ENCODE measurements at places on chromosomes 13 and 19. TPM values are rescaled to one million over a fixed set of nuclear protein-coding genes. Genes with fewer than 3 reads are reported as not detected.

GRCh38 chr19:1749373-1750342 lies 3.6 kb upstream of the ONECUT3 start:
- no peak for DNase-seq

CALR3 gene
- not detected for total RNA-seq

- DNase-seq = no peak
These were observed 55.8 kb downstream of the PEPD start for GRCh38 chr19:33465834-33466233.

MRPL4 gene
- total RNA-seq = 64.6 TPM

- no peak for DNase-seq
These were observed 39.2 kb upstream of the FGF14 start for GRCh38 chr13:102441085-102441484.

GRCh38 chr19:39196860-39197562 lies at the start of gene NCCRP1:
Gene NCCRP1 (plus strand): TSS chr19:39196964. CDS start chr19:39196983, 19 bp downstream.
- DNase-seq = no peak

- DNase-seq = peak; percentile 51
These were observed 757 bp downstream of the CCDC124 start for GRCh38 chr19:17933414-17934129.

ZNF382 gene
- 6.3 TPM for total RNA-seq

DNA sequence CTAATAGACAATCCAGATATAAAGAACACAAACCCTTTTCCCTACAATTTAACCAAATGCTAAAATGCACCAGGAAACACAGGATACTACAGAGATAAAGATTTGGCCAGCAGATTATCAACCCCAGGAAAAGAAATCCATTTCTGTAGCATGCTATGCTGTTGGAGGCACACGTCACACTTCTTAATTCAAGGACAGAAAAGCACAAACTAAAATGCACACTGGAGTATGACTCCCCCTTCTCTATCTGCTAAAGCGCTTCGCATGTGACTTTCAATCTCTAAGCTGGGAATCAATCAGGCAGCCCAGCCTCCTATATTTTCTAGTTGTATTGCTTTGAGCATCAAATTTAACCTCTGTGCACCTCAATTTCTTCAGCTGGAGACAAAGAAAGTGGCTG lies 22.2 kb downstream of the ABCC4 start:
- no peak for DNase-seq

DNA sequence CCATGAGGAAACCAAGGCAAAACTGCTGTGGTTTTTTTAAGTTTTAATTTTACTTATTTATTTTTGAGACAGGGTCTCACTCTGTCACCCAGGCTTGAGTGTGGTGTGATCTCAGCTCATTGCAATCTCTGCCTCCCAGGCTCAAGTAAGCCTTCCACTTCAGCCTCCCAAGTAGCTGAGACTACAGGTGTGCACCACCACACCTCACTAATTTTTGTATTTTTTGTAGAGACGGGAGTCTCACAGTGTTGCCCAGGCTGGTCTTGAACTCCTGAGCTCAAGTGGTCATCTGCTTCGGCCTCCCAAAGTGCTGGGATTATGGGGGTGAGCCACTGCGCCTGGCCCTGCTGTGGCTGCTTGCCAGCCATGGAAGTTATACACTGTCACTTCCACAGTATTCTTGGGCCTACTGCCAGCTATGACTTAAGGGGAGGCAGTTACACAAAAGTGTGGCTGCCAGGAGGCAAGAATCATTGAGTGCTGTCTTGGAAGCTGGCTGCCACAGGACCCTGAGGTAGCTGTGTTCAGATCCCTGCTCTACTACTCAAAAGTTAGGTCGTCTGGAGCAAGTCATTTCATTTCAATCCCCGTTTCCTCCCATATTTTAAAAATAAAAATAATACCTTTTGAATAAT lies 12.7 kb downstream of the FARP1 start:
- DNase-seq = no peak

DNA sequence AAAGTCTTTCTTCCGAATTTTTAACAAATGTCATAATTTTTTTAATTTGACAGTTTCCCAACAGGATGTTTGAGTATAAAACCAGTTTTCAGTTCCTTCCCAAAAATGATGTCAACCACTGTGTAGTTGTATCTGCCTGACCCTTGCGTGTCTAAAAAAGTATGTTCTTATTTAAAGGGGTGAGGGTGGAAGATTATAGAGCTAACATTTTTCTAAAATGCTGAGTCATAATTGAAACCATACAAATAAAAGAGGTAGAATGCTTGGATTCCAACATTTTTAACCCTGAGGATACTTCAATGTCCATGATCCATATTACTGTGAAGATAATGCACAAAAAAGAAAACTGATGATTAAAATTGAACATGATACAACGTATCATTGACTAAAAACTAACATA lies 1388.8 kb downstream of the UQCRFS1 start:
- no peak for DNase-seq

LILRB5 gene
- total RNA-seq = not detected

DNA sequence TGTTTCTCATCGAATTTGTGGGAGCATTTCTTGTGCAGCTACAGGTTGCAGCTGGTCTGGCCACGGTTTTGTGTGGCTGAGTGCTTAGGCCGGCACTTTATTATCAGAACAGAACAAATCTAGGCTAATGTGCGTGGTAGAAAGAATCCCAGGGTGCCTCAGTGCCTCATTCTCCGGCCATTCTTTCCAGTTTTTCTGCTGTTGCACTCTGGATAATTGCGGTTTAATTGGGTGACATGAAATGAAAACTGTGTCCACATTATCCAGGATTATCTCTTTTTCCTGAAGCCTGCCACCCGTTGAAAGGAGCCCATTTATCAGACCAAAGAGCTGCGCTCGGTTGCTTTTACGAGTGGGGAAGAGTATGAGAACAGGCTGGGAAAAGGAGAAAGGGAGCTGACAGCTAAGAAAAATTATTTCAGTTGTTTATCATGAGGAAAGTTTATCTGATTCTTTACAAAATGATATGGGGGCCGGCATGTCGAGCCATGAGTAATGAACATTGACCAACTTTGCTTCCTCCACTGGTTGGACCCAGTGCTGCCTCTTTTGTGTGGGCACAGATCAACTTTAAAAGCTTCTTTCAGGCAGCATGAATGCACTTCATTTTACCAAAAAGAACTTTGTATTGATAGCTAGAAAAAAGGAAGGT lies 117.0 kb upstream of the SOX21 start:
- no peak for DNase-seq

DNA sequence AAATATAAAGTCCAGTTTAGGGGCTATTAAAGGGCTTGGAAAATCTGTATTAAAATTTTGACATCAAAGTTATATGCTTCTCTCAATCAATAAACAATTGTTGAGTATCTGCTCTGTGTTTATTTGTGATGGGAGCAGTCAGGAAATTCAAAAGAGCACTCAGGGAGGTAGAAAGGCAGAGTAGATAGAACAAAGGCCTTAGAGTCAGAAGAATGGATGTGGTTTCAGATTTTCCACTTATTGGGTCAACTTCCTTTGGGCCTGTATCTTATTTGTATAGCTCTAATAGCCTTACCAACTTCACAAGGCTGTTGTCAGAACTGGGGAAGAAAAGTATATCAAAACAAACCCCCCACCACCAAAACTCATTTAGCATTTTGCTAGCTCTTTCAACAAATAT lies 302.6 kb downstream of the SPRY2 start:
- no peak for DNase-seq

- DNase-seq = peak; percentile 2
These were observed 620.6 kb downstream of the GPC6 start for GRCh38 chr13:93847162-93847561.

DNA sequence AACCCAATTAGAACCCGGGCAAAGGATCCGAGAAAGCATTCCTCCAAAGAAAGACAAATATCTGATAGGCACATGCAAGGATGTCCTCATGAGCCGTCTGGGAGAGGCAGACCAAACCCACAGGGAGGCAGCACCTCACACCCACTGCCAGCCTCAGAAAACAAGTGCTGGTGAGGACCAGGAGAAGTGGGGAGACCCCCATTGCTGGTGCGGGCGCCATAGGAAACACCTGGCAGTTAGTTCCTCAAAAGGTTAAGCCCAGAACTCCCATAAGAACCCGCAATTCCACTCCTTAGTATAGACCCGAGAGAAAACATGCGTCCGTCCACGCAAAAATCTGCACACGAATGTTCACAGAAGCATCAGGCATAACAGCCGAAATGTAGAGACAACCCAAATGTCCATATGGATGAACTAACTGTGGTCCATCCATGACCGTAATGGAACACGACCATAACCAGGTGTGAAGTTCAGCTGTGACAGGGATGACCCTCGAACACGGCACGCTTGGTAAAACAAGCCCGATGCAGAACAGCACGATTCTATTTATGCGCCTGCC lies 7.9 kb downstream of the ZNF787 start:
- DNase-seq = no peak

DNA sequence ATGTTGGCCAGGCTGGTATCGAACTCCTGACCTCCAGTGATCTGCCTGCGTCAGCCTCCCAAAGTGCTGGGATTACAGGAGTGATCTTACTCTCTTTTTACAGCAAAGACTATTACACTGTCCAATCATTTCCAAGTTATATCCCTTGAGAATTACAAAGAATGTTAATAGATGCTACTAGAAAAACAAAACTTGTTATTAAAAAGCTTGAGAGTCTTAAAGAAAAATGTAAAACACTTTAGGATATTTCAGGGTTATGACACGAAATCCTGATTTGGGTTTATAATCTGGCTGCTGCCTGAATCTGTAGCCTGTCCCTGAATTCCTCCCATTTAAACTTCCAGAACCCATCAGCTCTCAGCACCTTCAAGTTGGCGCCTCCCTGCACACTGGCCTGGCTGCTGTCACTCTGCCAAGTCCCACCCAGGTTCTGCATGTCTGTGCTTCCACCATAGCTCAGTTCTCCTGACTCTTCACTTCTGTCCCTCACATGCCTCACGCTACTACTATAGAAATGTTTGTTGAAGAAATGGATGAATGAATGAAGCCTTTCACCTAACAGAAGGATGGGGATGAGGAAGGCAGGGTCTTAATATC lies 55.8 kb upstream of the RFXAP start:
- no peak for DNase-seq

DNA sequence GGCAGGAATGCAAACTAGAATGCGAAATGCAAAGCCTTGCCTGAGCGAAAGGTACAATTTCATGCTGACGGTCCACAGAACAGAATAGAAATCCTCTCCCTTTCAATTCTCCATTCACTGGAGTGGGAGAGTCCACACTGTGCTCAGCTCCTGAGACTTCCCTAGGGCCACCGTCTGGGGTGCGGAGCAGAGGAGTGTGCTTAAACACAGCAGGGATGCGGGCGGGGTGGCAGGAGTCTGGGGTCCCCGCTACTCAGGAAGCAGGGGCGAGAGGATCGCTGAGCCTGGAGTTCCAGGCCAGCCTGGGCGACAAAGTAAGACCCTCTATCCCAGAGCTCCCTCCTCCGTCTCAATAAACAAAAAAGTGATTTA lies 552 bp upstream of the ZNF816 start:
- no peak for DNase-seq

CLASRP gene
- total RNA-seq = 13.8 TPM

DNA sequence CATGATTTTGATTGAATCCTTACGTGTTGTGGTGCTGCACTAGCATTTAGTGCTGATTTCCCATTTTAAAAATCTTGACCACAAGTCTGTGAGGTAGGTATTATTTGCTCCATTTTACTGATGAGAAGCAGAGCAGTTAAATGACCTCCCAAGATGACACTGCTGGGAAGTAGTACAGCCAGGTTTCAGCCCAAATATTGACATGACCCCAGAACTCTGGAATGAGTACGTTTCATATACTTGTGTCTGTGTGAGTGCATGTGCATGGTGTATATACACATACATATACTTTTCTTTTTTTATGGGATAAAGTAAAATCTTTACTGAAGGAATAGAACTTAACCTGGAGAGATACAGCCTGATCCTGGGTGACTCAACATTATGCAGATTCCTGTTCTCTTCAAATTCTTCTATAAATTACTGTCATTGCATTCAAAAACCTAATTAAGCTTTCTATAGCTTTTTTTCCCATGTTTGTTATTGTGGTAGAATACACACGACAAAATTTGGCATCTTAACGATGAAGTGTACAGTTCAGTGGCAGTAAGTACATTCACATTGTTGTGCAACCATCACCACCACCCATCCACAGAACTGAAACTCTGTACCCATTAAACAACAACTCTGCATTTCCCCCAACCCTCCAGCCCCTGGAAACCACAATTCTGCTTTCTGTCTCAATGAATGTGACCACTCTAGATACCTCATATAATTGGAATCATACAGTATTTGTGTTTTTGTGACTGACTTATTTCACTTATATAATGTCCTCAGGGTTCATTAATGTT lies 311.9 kb downstream of the MTUS2 start:
- DNase-seq = no peak

- DNase-seq = no peak
These were observed 7.1 kb downstream of the TSSK6 start for GRCh38 chr19:19508217-19508616.

TNFSF9 gene
- 94.6 TPM for total RNA-seq

GPR183 gene
- total RNA-seq = not detected

- DNase-seq = no peak
These were observed 290.2 kb downstream of the ZNF536 start for GRCh38 chr19:30662211-30662861.

Measured in Caki2 (cell line).